CD4-positive, alpha-beta T cell treated with Interleukin-21 for 1 hour (primary cell): ENCODE measurements at places on chromosomes 1 and 21.

- DNase-seq = no peak
These were observed 35.6 kb downstream of the SMYD2 start for GRCh38 chr1:214316593-214316992.

DNA sequence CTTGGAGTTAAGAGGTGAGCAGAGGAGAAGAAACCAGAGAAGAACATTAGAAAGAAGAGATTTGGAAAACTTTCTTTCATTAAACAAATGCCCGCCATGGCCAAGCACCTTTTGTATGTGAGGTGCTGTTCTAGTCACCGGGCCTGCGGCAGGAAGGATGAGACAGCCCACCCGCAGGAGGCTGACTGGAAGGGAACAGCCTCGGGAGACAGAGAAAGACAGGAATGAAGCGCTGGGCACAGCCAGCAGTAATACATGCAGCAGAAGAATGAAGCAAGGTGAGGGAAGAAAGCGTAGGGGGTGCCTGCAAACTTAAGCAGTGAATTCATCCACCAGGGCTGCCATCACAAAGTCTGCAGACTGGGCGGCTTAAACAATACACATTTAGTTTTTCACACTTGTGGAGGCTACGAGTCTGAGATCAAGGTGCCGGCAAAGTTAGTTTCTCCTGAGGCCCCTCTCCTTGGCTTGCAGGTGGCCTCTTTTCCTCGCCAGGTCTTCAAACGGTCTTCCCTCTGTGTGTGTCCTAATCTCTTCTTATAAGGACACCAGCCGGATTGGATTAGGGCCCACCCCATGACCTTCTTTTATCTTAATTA, 188.1 kb downstream of the PSMG1 start:
- DNase-seq = no peak

GRCh38 chr1:84985365-84985764, 11.5 kb downstream of the MCOLN2 start:
- no peak for DNase-seq

GRCh38 chr1:200739702-200740570, 1.2 kb downstream of the CAMSAP2 start:
- DNase-seq = no peak

- no peak for DNase-seq
These were observed 1.6 kb upstream of the IER5 start for GRCh38 chr1:181086926-181087325.

GRCh38 chr21:42381347-42381984, 14.4 kb downstream of the TMPRSS3 start:
- DNase-seq = peak; percentile 65

GRCh38 chr1:27258598-27258997, 24.2 kb downstream of the WDTC1 start:
- no peak for DNase-seq
